ENCODE measurements at places on chromosomes 3 and 15. TPM values are rescaled to one million over a fixed set of nuclear protein-coding genes. Genes with fewer than 3 reads are reported as not detected.

SPATA12 gene
- 0.47 TPM for total RNA-seq

DTWD1 gene
- 23.1 TPM for total RNA-seq

BUB1B gene
- 39.0 TPM for total RNA-seq

TGM5 gene
- not detected for total RNA-seq

ZBTB47 gene
- 6.0 TPM for total RNA-seq

ANKRD34C gene
- not detected for total RNA-seq

P2RY14 gene
- not detected for total RNA-seq

ADCY5 gene
- total RNA-seq = 2.5 TPM

GPR62 gene
- not detected for total RNA-seq

COL8A1 gene
- total RNA-seq = 0.71 TPM

KLHL40 gene
- total RNA-seq = not detected

TBC1D21 gene
- total RNA-seq = not detected

KLF15 gene
- total RNA-seq = 8.2 TPM

ALS2CL gene
- total RNA-seq = 39.6 TPM

XIRP1 gene
- not detected for total RNA-seq

CAPN3 gene
- 2.3 TPM for total RNA-seq

ZNF80 gene
- not detected for total RNA-seq

GOLGA6B gene
- total RNA-seq = 0.61 TPM
